Stimulated activated CD8-positive, alpha-beta memory T cell treated with anti-CD3 and anti-CD28 coated beads, Interleukin-4, amount 100 ng/mL, for 1 hour (primary cell): ENCODE measurements at places on chromosomes 16 and 17.

- no peak for DNase-seq
Observed at GRCh38 chr16:72132726-72133125, 39.1 kb downstream of the DHX38 start.

- DNase-seq: no peak
Observed at GRCh38 chr17:35519906-35520442, 17.5 kb downstream of the SLFN12L start.

- peak; percentile 41 for DNase-seq
Observed at GRCh38 chr17:46940692-46941404, 17.9 kb downstream of the GOSR2 start.

GRCh38 chr16:57797216-57797525, 5.1 kb downstream of the KIFC3 start:
- DNase-seq: no peak

DNA sequence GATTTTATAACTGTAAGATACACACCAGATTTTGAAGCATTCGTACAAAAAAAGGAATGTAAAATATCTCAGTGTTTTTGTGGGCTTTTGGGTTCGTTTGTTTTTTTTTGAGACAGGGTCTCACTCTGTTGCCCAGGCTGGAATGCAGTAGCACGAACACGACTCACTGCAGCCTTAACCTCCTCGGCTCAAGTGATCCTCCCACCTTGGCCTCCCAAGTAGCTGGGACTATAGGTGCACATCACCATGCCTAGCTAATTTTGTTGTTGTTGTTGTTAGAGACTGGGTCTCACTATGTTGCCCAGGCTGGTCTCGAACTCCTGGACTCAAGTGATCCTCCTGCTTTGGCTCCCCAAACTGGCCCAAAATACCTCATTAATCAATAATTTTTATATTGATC, 15.9 kb downstream of the STAT5B start:
- no peak for DNase-seq
